ENCODE measurements at places on chromosomes 13 and 19.

DNA sequence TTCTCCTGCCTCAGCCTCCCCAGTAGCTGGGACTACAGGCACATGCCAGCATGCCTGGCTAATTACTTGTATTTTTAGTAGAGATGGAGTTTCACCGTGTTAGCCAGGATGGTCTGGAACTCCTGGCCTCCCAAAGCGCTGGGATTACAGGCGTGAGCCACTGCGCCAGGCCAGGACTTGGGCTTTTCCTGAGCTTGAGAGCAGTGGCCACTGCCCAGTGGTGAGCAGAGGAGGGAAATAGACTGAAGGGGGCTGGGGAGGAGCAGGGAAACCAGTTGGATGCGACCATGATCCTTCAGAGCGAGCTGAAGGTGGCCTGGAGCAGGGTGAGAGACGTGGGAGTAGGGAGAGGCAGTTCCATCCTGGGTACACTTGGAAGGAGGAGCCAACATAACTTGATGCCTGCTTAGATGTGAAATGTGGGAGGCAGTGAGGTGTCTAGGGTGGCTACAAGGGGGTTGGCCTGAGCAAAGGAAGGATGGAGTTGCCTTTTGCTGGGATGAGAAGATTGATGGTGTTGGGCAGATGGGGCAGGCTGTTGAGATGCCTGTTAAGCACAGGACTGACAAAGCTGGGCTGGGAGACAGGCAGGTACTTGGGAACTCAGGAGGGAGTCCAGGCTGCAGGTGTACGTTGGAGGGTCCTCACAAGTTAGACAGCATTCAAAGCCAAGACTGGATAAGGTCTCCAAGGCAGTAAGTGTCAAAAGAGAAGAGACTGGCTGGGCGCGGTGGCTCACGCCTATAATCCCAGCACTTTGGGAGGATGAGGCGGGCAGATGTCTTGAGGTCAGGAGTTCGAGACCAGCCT lies 31.8 kb downstream of the KCTD15 start:
- DNase-seq, result no peak

DNA sequence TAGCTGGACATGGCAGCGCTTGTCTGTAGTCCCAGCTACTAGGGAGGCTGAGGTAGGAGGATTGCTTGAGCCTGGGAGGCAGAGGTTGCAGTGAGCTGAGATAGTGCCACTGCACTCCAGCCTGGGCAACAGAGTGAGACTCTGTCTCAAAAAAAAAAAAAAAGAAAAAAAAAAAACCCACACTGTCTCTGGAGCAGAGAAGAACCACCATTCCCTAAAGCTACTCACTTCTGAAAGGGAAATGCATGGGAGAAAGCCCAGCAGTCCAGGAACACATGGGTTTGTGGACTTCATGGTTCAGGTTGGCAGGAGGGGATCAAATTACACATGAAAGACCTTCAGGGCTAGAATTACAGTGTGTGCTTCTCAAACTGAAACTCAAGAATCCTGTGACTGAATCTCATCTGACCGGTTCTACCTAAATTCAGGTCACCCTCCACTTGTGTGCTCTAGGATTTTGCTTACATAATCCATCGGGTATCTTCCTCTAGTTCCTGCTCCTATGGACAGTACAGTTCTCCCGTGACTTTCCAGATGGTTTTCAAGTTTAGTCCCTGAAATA lies 30.2 kb upstream of the CPB2 start:
- DNase-seq, result no peak

DNA sequence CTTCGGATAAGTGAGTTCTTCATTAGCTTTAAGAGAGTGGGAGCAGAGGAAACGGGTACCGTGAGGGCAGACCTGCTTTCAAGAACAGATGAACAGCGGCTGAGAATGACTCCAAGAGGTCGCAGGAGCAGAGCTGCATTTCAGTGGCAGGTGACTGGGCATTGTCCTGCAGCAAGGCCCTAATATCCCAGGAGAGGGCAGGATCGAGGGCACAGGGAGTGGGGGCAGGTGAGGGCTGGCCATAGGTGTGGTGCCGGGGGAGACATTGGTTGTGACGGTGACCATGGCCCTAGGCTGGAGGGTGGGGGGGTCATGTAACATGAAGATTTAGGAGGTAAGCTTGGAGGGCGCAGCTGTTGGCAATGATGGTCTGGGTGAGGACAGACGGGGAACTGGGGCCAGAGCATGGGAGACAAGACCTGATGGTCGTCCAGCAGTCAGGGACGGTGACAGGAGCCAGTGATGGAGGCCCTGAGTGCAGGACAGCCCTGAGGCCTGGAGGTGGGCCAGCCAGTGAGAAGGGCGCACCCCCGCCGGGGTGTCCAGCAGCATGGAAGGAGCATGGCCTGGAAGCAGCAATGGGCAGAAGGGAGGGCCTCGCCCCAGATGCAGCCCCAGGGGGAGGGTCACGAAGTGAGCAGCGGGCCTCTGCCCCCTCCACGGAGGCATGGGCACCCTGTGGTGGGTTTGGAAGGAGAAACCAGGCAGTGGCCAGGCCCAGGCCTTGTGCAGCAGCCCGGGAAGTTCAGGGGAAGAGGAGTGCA lies 29.2 kb upstream of the LAMP1 start:
- DNase-seq, result no peak

- DNase-seq, result peak; percentile 39
Measured at GRCh38 chr19:47247308-47247990, 8.9 kb upstream of the CCDC9 start.
